GM19239 (cell line): ENCODE measurements at places on chromosomes 2 and 18.

GRCh38 chr18:46772357-46772756, 15.5 kb upstream of the ST8SIA5 start:
- DNase-seq: no peak

- no peak for DNase-seq
These were observed 132.2 kb upstream of the ITGB6 start for GRCh38 chr2:160332318-160332717.

GRCh38 chr2:111535404-111535803, 348.6 kb downstream of the ANAPC1 start:
- DNase-seq: no peak

- DNase-seq: no peak
These were observed 2.2 kb downstream of the ST3GAL5 start for GRCh38 chr2:85886590-85886989.

DNA sequence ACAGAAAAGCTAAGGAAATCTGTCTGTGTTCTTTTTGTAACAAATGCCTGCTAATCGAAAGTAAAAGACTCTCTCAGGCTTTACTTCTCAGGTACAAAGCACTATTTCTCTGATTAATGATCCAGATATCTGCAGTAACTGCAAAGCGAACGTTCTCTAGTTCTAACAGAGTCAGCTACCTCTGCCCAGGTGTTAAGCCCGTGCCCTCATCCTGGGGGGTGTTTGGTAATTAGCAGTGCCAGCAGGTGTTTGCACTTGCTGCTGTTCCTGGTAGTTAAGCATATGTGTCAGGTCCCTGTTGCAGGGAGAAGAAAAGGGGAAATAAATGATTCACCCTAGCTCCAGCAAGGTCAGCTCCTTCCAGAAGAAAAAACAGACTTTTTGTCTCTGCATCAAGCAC, 58.8 kb upstream of the CRIM1 start:
- DNase-seq: no peak

GRCh38 chr18:23114911-23115310, 20.4 kb upstream of the CABLES1 start:
- DNase-seq: no peak

DNA sequence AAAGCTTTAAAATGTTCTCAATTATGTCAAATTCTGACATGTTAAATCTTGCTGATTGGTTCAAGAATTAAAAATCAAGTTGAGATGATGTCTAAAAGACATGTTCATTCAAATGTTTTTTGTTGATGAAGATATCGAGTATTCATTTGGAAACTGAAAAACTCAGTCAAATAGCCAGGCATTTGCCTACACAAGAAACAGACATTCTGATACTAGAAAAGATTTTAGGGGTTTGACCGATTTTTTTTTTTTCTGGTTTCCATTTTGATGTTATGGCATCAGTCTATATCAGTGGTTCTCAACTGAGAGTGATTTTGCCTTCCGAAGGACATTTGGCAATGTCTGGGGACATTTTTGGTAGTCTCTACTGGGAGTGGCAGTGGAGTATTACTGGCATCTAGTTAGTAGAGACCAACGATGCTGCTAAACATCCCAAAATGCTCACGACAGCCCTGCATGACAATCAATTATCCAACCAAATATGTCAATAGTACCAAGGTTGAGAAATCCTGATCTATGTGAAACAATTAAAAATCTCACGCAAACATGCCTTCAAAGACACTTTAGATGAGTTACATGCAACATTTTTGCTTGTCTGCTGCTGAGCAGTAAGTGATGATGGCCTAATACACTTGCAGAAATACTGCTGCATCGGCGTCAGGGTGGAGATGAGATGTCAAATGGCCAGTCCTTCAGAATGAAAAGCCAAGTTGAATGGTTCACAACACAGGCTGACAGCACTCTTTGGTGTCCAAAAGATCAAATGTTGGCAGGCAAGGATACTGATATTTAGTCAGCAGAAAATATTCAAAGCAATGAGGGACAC, 12.5 kb downstream of the RASGRP3 start:
- no peak for DNase-seq

DNA sequence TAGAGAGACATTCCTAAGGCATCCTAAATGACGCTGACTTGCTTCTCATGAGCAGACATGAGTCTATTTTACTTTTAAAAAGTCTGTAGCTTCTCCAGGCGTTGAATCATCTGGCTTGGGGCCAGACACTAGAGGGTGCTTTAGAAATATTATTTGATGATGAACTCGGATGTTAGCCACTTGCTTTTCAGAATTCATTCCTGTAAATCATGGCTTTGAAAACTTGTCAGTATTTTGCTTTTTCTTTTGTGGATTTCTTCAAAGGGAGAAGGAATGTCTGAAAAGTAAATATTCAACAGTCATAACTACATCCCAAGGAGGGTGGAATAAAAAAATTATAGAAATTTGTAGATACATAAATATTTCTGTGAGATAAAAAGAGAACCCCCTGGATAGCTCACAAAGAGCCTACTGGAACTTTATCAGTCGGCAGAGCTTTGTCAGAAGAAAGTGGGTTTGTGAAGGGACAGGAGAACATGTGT, 370.8 kb downstream of the OSR1 start:
- DNase-seq: no peak

GRCh38 chr2:130372833-130373807, 17.3 kb downstream of the PTPN18 start:
- DNase-seq: no peak

GRCh38 chr2:191818725-191819350, 28.1 kb downstream of the CAVIN2 start:
- DNase-seq: no peak

GRCh38 chr18:56382541-56382940, 255.9 kb downstream of the TXNL1 start:
- no peak for DNase-seq

DNA sequence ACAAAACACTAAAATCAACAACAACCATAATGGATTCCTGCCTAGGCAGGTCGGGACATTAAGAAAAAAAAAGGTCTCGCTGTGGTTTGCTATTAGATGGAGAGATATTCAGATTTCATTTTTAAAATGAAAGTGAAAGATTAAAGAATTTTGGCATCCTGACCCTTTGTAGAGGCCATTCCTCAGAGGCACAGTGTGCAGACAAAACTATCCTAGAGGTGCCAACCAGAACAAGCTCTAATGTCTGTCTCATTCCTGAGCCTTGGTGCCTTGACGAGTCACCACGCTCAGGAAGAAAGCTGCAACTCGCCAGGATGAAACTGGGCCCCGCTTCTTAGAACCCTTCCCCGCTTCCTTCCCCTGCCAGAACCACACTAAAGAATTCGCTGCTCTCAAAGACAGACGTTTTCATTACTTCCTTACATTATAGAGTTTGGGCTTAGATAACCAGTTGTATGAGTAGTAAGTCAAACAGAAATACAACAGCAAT, 156.0 kb downstream of the TGIF1 start:
- DNase-seq: no peak

- DNase-seq: no peak
These were observed 196.8 kb downstream of the LRRTM4 start for GRCh38 chr2:77325395-77325794.

DNA sequence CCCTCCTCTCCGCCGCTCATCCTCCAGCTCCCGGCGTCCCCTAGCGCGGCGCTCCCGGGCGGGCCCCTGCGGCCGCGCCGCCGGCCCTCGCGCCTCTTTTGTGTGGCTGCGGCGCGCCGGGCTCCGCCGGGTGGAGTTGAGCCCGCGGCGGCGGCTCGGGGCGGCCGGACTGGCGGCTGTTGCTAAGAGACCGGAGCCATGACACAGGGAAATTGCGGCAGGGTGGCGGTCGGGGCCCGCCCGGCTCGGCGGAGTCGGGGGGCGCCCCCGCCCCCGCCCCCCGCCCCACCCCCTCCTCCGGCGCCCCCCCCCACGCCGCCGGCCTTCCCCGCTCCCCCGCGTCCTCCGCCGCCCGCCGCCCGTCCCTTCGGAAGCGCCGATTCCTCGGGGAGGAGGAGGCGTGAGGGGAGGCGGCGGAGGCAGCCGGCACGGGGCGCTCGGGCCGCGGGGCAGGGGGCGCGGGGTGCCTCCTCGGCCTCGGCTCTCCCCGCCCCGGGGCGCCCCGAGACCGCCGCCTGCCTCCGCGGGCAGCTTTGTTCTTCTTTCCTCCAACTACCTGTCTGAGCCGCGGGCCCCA, at the start of gene TMEM200C:
Gene TMEM200C (minus strand): TSS at position 224 of the 577 bp plus-strand sequence. CDS start 3,459 bp downstream, outside the sequence.
- DNase-seq: peak; percentile 51

DNA sequence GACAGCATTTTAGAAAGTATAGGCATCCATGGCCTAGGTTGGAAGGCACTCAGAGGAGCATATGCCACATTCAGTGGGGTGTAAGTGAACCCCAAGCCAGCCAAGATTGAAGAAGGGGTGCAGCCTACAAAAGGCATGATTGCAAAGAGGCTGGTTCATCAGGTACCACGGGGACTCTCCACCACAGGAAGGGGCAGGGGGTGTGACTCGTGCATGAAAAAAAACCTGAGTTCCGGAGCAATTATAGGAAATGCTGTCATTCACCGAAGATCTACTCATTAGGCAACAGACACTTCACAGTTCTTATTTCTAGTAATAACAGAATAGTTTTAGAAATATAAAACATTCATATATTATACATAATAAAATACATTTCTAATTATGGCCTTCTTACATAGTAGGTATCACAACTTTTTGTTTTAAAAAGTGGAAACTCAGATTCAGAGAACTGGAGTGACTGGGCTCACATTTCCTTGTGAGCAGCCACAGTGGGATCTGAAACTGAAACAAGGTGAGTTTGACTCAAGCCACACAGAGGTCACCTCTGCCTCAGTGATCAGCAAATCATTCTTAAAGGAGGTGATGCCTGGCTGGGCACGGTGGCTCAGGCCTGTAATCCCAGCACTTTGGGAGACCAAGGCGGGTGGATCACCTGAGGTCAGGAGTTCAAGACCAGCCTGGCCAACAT, 188.4 kb upstream of the GYPC start:
- peak; percentile 15 for DNase-seq

DNA sequence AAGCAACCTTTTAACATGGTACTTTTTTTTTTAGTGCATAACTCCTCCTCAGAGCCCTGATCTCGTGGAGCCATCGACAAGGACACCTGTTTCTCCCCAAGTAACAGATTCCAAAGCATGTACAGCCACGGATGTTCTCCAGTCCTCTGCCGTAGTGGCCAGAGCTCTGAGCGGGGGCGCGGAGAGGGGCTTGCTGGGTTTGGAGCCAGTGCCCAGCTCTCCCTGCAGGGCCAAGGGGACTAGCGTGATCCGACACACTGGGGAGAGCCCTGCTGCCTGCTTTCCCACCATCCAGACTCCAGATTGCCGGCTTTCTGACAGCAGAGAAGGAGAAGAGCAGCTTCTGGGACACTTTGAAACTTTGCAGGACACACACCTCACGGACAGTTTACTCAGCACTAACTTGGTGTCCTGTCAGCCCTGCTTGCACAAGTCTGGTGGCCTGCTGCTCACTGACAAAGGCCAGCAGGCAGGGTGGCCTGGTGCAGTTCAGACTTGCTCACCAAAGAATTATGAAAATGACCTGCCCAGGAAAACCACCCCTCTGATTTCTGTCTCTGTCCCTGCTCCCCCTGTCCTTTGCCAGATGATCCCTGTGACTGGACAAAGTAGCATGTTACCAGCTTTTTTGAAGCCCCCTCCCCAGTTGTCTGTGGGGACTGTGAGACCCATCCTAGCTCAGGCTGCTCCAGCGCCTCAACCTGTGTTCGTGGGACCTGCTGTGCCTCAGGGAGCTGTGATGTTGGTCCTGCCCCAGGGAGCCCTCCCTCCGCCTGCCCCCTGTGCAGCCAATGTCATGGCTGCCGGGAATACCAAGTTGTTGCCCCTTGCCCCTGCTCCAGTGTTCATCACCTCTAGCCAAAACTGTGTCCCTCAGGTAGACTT, 4.5 kb downstream of the KLF11 start:
- DNase-seq: no peak
